ENCODE measurements at places on chromosomes 7 and 10.

DNA sequence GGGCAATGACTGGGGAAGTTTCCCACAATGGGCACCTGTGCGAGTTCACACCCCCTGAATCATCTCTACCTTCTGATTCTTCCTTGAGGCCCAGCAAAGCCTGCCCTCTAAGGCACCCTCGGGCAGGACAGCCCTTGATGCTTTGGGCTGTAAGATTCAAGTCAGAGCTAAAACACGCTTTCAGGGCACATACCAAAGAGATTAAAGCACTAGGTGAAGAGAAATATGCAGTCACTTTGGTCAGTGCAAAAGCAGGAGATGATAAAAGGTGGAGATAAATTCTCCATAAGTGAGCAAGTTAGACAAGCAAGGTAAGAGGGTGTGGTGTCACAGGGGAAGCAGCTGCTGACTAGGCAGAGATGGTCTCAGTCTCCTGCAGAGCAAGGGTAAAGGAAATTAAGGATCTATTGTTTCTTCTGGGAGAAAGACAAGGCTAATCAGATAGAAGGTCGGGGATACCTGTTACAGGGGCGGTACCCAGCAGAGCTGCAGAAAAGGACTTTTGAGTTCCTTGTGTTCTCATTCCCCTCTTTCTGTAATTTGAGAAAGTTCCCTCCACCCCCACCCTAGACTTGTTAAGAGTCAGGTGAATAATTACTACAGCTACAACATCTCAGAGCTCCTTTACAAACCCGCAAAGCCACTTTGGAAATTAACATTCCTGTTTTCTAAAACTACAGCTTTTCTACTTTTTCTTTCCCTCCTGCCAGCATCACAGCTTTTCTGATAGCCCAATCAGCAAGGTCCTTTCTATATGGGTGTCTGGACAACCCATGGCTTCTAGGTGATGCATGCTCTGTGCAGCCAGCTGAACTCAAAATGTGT, 26.4 kb downstream of the PDLIM1 start:
- DNase-seq = no peak

DNA sequence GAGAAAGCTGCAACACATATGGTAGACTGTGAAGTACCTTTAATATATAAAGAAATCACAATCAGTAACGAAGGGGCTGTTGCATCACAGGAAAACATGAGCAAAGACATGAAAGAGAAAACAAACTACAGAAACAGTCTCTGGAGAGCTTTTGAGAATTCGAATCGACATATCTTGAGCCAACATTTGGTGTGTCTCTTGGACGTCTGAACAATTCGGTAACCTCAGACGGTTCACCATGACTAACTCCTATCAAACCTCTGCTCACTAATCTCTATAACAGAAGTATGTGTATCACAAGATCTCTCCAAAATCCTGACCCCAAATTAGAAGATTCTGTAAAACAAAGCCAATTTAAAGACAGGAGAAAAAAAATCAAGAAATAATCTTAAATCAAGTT, 262.0 kb upstream of the YAE1 start:
- no peak for DNase-seq

GRCh38 chr7:157678501-157678900, 341.7 kb downstream of the DNAJB6 start:
- DNase-seq = no peak

- DNase-seq = no peak
Measured at GRCh38 chr7:13948019-13948801, 41.3 kb downstream of the ETV1 start.

DNA sequence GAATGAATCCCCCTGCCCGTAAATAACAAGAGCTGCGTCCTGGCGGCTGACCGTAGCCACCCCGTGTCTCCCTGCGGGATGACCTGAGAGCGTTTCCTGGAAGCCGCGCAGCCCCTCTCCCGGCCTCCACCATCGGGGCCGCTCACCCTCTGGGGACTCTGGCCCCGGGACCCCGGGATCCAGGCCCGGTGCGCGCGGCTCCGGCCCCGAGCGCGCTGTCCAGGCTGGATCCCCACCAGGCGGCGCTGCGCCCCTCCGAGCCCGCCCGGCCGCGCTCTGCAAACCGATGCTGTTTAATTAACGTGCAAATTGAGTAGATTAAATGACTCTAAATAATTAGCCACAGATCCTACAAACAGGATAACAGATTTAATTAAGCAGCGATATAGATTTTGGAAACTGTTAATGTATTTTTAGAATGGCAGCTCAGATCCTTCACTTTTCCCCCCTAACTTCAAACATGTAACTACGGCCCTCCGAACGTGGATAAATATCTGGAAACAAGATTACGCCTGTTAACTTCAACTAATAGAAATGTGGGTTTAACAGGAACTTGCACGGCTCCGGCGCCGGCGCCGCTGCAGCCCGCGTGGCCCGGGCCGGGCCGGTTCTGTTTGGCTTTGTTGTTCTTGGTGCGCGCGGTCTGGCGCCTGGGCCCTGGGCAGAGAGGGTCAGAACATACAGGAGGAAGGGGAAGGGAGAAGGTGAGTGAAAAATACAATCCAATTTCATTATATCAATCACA, 7.1 kb upstream of the UNCX start:
- no peak for DNase-seq

DNA sequence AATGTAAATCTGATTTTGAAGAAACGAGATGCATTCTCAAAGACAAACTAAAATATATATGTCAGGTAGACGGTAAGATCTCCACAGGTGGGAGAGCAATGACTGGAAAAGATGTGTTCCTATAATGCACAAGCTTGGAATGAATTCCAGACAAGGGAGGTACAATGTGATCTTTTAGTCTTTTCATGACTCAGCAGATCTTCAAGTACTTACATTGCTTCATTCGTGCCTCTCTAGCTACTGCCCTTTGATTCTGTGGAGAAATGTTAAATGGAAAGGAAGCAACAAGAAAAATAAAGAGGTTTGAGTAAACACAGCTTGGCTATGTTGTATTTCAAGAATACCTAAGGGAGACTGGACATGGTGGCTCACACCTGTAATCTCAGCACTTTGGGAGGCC, 106.6 kb downstream of the GAD2 start:
- DNase-seq = no peak

GRCh38 chr7:111987115-111987826, 218.9 kb downstream of the DOCK4 start:
- no peak for DNase-seq

- DNase-seq = no peak
Measured at GRCh38 chr7:45050198-45050597, 38.6 kb downstream of the NACAD start.

DNA sequence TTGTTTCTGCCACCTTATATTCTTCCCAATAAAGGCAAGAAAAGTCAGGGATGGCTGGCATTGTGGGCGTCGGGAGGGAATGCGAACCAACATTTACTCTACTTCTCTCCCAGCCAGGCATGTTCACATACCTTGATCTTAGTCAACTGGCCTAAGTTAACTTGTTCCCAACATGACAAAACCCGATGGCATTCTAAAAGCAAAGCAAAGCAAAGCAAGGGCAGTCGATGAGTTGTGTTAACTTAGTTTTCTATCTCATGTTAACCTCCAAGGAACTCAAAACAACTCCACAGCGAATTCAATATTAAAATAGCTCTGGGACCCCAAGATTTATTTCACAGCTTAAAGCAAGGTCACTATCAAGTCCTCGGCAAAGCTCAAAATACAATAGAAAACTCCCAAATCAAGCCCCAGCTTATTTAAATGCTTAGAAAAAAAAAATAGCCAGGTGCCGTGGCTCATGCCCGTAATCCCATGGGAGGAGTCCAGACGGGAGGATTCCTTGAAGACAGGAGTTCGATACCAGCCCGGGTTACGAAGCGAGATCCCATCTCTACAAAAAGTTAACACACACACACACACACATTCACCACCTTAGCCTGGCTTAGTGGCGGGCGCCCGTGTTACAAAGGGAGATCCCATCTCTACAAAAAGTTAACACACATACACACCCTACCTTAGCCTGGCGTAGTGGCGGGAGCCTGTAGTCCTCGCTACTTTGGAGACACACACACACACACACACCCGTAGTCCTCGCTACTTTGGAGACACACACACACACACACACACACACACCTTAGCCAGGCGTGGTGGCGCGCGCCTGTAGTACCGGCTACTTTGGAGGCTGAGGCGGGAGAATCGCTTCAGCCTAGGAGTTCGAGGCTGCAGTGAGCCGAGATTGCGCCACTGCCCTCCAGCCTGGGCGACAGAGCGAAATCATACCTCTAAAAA, 901 bp upstream of the CCNY start:
- no peak for DNase-seq

- DNase-seq = no peak
Measured at GRCh38 chr7:66741-67140, 125.6 kb upstream of the FAM20C start.

DNA sequence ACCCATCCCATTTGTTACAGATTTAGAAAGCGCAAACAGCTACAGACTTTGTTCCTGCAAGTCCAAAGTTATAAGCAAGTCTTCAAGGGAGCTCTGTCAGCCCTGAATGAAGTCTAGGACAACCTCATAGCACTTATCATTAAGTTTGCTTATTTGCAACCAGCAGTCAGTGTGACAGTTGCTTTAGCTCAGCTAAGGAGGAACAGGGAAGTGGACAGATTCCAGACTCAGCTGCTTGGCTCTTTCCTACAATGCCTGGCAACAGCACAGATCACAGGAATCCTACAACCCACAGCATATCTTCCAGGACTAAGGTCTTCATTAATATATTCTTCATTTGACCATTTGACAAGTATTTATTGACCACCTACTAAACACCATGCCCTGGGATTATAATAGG, 17.4 kb upstream of the KIF5B start:
- DNase-seq = no peak

GRCh38 chr7:155808549-155809331, 3.5 kb downstream of the SHH start:
- DNase-seq = no peak

- DNase-seq = no peak
Measured at GRCh38 chr10:62426086-62426485, 51.9 kb downstream of the ZNF365 start.

DNA sequence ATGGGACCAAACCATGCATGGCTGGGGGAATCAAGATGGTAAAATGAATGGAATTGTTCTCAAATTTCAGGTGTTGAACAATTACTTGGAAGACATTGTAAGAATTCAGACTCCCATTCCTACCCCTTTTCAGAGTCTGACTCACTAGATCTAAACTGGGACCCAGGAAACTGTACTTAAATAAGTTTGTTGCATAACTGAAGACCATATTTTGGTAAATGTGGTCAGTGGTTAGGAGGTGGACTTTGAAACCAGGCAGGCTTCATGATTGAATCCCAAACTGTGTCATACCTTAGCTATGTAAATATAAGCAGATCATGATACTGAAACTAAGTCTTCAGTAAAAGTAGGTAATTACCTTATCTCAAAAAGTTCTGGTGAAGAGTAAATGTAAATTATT, 41.7 kb downstream of the ZWINT start:
- DNase-seq = no peak

DNA sequence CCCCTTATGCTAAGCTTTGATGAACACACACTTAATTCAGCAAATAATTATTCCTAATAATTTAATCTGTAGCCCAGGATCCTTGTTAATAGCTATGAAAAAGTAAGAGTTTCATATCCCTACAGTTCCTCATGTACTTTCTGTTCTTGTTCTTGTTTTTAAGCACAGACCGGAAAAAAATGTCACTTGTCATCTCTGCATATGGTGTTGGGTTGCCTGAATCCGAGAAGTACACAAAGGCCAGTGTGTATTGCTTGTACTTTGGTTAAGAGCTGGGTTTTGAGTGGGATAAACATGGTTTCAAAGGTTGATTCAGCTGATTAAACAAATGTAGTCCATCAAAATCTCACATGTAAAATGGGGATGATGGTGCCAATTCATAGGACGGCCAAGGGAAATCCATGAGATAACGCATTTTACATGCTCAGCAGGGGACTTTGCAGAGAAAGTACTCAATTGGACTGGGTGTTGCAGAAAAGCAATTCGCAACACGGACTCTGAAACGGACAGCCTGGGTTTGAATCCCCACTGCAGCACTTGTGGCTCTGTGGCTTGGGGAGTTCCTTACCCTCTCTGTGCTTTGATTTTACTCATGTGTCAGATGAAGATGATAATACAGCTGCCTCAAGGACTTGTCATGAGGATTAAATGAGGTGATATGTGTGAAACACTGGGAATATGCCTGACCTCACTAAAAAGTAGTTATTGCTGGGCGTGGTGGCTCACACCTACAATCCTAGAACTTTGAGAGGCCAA, 71.7 kb downstream of the MAP3K8 start:
- DNase-seq = no peak

GRCh38 chr10:59155556-59155955, 20.9 kb upstream of the PHYHIPL start:
- DNase-seq = no peak

DNA sequence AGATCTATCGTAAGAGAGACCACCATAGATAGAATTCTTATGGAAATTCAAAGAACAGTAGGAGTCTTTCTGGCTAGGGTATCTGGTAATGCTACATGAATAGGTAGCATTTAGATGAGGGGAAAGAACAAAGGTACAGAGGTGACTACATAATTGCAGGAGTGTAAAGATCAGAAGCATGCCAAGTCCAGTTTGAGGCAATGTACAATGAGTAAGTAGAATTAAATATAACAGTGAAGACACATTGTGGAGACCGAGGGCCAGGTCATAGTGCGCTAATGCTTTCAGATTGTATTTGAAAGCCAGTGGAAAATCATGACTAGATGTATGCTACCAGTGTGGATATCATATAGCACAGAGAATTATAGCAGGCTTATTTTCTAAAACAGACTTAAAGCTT, 1611.6 kb upstream of the LRRTM3 start:
- no peak for DNase-seq

DNA sequence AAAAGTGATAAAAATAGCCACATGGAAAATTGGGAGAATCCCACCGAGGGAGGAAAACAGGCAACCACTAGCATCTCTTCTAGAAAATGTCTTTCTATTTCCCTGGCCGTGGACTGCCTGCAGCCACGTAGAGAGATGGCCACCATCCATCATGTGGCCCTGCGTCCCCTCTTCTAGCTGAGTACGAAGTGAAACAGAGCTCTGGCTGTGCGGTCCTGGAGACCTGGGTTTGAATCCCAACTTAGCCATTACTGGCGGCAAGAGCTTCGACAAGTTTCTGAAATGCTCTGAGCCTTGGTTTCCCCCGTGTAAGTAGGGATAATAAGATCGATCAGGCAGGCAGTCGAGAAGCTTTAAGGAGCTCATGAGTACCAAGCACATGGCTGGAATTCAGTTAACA, 32.9 kb downstream of the ZCCHC24 start:
- DNase-seq = no peak

DNA sequence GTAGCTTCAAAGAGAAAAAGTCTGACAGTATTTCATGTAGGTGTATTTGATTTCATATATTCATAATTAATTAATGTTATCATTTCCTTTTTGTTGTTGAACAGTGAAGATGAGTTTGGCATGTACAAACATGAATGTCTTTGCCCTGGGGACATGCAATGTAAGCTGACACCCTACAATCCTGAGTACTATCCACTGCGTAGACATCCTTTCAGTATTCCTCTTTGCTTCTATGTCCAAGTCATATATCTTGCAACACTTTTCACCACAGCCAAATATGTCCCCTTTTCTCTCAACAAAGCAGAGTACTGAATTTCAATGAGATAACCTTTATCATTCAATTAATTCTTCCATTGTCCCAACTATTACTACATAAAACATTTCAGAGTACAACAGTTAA, 93.6 kb downstream of the GPR37 start:
- no peak for DNase-seq

- no peak for DNase-seq
Measured at GRCh38 chr10:103448746-103449145, 3.4 kb downstream of the CALHM2 start.

GRCh38 chr7:131110297-131111080, 217.2 kb upstream of the MKLN1 start:
- no peak for DNase-seq

- no peak for DNase-seq
Measured at GRCh38 chr10:100888957-100889356, 23.8 kb upstream of the SLF2 start.

- no peak for DNase-seq
Measured at GRCh38 chr10:440127-440526, 249.3 kb downstream of the DIP2C start.
